ENCODE measurements at places on chromosomes 5 and 9.

DNA sequence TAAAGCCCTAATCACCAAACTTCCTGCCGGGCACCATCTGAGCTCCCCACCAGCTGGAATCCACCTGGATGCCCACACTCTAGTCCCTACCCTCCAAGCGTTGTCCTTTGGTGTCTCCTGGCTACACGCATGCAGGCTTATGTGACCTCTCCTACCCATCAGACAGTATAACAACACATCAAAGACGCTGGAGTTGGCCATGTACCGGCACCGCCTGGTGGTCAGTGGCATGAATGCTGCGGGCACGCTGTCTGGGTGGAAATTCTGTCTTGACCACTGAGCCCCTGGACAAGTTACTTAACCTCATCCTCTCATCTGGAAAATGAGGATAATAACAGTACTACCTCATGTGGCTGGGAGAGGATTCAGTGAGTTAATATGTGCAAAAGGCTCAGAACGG, 23.4 kb upstream of the CORO2A start:
- no peak for DNase-seq

DNA sequence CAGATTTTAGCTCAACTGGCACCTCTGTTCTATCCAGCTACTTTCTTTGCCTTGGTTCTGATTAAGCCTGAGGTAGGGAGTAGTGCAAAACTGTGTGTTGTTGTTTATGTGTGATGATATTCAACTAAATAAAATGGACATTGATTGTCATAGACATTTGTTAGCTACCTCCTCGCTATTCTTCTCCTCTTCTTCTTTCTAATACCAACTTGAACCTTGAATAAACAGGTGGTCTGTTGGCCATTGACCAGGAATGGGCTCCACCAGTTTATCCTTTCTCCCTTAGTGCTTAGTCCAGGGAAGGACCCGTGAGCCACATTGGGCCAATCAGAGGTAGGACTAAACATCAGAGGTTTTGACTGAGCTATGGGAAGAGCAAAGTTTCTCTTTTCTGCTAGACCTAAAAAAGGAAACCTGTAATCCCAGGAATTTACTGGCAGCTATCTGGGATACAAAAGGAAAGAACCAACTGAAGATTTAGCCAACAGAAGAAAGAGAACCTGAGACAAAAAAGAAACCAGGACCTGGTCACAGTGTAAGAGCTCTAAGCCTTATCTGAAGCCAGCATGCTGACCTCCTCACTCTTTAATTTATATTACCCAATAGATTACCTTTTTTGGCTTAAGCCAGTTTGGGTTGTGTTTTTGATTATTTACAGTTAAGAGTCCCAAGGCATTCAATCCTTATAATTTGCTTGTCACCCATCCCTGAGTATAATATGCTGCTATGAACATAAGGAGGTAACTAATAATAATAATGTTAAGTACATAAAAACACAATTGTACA, 5.3 kb upstream of the RNF145 start:
- DNase-seq, result no peak

DNA sequence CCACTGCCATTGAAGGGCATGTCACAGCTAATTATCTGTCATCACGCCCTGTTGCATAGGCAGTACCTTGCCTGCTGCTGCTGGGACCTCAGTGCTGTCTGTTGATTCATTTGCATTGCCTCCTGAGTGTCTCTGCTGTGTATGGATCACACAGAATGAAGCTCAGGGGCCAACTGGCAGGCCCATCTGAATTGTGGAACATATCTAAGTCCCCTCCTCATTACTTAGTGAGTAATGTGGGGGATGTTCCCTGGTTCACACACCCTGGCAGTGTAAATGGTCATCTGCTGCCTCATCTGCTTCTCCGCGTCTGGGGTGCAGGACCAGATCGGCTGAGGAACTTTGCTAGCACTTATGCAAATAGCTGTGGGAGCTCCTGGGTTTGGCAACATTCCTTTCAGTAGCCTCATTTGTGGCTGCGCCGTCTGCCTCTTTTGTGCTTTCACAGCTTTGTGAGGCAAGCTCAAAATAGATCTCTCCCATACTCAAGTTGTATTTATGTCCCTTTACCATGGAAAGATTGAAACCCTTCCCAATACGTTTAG, 25.4 kb downstream of the TYRP1 start:
- DNase-seq, result no peak

GRCh38 chr9:14317667-14318320, 3.9 kb upstream of the NFIB start:
- no peak for DNase-seq

GRCh38 chr9:34741628-34742027, 31.7 kb upstream of the CCL21 start:
- no peak for DNase-seq
